HT1080 (cell line): ENCODE measurements at places on chromosomes 6 and 20. TPM values are rescaled to one million over a fixed set of nuclear protein-coding genes. Genes with fewer than 3 reads are reported as not detected.

The RRAGD gene
- 3.6 and 5.3 TPM in 2 replicates for total RNA-seq

DNA sequence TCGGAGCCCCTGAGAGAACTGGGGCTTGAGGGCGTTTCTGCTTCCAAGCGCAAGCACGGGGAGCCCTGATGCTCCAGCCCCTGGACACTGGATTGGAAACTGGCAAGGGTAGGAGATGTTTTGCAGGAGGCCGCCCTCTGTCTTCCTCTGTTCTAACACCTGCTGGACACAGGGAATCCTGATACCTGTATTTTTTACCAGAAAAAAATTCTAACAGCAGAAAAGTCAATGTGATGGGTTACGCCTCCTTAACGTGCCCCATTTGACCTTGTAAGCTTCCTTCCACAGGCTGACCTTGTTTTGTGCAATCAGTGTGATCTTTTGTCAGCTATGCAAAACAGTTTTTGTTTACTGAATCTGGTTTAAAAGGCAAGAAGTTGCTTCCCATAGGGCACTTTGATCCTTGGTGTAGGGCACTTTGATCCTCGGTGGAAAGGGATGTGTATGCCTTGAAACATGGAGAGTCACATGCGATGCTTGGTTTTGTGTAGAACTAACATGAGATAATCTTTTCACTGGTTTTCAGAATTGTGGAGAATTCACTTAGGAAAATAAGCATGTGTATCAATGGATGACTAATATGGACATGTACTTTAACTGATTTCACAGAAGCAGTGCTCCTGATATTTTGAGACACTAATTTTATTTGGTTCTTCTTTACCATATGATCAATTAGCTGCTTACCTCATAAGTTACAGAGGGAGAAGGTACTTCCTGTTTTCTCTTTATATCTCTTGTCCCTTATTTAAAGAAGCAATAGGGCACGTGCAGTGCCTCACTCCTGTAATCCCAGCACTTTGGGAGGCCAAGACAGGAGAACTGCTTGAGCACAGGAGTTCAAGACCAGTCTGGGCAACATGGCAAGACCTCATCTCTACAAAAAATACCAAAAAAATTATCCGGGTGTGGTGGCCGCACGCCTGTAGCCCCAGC lies 59.9 kb upstream of the MAP3K4 start:
- no peak for DNase-seq

DNA sequence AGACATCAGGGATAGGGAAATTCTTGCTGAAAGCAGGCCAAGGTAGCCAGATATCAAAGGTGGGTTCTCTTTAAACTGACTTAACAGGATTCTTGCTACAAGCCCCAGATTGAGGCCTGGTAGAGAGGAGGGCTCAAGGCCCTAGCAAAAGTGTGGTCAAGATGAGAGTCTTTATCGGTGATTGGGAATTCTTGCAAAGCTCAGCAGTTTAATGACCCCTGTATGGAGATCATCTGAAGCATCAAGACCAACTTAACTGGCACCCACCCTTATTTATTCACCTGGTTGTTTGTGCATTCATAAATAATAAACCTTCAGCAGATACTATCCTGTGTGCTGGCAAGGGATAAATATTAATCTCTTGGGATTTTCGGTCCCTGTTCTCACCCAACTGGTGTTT lies 6.3 kb downstream of the FAM120B start:
- DNase-seq: no peak

- no peak for DNase-seq
Observed at GRCh38 chr6:15736297-15736696, 73.5 kb upstream of the DTNBP1 start.

DNA sequence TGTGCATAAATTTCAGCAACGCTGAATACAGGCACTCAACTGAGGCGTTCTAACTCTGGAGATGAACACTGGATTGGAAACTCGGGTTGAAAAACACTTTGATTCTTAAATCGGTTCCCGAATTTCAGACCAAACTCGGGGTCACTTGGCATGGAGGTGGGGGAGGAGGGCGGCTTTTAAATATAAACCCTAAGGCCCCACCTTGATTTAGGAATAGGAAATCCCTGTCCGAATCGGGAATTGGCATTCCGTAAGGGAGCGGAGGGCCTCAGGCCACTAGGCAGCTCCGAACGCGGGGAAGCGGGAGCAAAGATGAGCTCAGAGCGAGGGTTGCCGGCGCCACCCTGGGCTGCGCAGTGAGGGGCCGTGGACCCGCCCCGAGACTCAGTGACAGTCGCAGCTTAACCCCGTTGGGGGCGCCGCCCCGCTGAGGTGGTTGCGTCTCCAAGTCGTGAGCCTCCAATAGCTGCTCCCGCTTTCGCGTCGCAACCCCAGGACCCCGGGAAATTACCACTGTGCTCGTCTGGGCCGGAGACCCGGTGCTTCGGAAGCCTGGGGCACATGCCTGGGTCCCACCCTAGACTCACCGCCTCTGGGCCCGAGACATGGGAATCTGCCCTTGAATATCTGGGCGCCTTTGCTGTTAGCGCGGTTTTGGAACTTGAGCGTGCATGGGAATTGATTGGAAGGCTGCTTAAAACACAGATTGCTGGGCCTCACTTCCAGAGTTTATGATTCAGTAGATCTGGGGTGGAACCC lies 4.6 kb upstream of the SIM1 start:
- no peak for DNase-seq

The RIPOR3 gene
- not detected in 2 replicates for total RNA-seq

DNA sequence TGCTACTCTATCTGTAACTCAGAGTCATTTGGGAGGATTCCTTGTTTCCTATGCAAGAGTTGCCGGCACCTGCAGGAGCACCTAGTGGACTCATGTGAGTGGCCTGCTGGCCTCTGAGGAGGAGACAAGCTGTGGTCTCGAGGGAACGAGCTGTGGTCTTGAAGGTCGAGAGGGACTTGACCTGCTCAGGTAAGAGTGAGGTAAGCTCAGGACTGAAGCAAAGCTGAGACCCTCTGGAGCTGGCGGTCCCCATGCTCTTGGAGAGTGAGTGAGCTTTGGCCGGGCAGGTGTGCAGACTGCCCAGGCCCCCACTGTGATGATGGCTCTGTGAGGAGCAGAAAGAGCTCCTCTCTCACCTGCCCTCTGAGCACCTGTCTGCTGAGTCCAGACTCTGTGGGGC lies 214.3 kb downstream of the MYLK4 start:
- no peak for DNase-seq

DNA sequence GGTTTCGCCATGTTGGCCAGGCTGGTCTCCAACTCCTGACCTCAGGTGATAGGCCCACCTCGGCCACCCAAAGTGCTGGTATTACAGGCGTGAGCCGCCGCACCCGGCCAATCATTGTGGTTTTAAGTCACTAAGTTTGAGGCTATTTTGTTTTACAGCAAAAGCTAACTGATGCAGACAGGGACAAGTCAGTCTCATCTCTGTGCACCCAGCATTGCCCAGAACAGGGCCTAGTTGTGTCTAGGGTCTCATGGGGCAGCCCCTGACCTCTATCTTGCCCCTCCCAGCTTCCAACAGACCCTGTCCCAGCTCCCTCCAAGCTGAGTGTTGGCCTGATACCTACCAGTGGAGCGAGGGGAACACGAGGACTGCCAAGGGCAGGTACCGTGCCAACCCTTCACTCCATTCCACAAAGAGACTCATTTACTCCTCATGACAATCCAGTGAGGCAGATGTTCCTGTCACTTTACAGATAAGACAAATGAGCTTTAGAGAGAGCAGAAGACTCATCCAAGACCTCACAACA lies 8.9 kb upstream of the RBCK1 start:
- DNase-seq: no peak

DNA sequence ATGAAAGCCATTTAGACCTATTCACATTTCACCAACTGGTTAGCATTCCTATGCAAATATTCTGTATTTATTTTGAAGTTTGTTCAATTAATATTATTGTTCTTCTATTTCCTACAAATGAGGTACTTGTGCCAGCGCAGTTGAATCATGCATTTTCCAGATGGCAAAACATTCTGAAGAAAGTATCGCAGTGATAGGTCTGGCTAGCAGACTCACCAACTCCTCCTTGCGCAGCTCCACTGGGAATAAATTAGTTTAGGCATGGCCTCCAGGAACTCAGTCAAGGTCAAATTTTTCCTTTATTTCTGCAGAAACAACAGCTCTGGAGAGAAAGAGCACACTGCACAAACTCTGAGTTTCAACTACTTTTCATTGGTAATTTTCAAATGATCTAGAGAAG lies 437.7 kb downstream of the COL12A1 start:
- no peak for DNase-seq

GRCh38 chr6:38407192-38407591 lies 232.5 kb downstream of the BTBD9 start:
- DNase-seq: no peak

GRCh38 chr6:166648846-166649245 lies 21.8 kb upstream of the RPS6KA2 start:
- no peak for DNase-seq

DNA sequence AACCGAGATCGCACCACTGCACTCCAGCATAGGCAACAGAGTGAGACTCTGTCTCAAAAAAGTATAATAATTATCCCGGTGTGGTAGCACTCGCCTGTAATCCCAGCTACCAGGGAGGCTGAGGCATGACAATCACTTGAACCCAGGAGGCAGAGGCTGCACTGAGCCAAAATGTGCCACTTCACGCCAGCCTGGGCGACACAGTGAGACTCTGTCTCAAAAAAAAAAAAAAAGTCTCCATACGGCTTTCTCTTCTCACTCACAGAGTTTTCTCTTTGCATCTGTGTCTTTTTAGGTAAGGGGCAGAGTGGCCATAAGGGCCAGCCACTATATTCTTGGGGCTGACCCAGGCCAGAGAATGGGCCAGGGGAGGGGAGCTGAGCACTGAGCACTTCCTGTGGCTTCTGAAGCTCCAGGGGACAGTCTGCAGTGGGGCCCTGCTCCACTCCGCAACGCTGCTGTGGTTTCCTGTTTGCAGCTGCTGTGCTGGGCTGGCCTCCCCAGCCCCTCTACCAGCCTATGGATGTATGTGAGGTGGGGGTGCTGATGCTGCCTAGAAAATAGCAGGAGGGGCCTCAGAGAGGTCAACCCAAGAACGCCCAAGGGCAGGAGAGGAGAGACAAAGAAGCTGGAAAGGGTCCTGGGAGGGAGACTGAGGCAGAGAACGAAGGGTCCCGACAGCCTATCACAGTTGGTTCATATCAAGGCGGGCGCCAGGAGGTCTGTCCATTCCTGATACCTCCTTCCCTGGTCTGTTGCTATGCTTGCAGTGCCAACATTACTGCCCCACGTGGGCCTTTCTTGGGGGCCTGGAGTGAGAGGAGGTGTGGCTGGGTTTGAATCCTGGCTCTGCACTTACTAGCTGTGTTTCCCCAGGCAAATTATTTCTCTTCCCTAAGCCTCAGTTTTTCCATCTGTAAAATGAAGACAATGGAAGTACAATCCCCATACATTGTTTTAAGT lies 16.0 kb downstream of the SLA2 start:
- no peak for DNase-seq

GRCh38 chr20:23161968-23162696 lies 76.0 kb upstream of the CD93 start:
- DNase-seq: no peak

GRCh38 chr20:2707353-2708072 lies 14.9 kb downstream of the EBF4 start:
- DNase-seq: no peak

DNA sequence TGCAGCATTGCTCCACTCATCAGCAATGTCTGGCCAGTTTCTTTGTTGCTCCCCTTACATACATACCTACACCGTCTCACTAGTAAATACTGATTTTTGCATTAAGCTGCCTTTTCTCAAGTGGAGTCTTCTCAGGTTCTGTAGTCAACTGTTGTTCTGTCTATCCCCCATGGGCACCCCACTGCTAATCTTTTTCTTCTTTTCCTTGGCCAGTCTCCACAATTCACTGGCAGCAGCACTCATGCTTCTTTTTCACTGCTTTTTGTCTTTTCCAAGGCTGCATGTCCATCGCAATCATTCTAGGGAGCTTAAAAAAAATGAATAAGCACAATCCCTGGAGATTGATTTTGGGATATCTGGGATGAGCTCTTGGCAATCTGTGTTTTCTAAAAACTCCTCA lies 10.3 kb upstream of the ERVFRD-1 start:
- no peak for DNase-seq

DNA sequence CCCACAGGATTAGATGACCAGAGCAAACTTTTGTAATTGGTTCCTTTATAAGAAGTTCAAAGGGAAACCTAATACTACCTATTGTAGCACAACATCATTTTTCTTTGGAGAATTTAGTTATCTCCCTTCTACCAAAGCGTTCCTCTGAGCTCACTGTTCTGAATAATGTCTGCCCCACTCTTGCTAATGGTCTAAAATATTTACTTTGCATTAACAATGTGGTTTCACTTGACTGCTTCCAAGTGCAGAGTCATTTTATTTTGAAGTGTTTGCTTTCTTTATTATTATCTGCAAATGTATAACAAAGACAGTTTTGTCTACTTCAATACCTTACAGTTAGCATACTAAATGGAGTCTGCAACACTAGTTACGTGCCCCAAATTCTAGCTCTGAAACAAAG lies 15.0 kb downstream of the TRAPPC3L start:
- no peak for DNase-seq

DNA sequence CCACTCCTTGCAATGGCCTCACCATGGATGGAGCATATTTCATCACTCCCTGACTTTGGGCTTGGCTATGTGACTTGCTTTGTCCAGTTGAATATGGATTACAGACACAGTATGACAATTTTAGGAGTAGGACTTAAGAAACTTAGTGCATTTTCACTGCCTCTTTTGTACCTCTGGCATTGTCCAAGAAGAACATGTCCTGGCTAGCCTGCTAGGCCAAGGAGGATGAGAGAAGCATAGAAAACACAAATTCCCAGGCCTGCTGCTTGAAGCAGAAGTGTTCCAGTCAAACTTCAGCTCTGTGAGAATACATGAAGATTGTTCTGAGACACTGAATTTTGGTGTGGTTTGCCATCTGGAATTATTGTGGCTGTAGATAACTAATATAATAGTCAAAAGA lies 3.1 kb upstream of the MCHR2 start:
- DNase-seq: no peak

GRCh38 chr20:50356962-50357782 lies 153.0 kb upstream of the PTPN1 start:
- DNase-seq: no peak

DNA sequence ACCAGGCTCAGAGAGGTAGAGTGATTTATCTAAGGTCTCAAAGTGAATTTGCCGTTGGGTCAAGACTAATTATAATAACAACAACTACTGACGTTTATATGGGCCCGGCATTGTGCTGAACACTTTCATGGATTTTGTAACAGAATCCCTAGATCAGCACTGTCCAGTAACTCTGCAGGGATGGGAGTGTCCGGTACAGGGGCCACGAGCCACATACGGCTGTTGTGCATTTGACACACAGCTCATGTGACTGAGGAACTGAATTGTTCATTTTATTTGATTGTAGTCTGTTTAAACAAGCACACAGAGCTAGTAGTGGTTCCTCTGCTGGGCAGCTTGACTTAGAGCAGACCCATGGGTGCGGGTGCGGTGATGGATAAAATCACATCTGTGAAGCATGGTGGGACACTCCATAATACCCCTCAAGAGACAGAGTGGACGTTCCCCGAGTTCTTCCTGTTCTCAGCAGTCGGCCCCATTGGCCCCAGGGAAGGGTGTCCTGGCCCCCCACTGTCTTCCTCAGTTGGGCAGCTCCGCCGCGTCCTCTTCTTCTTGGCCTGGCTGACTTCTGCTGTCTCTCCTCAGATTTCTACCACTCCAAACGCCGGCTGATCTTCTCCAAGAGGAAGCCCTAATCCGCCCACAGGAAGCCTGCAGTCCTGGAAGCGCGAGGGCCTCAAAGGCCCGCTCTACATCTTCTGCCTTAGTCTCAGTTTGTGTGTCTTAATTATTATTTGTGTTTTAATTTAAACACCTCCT lies 6.8 kb downstream of the CDKN1A start:
- no peak for DNase-seq
